Activated B cell treated with CpG ODN at 0.5 μM for 24 hours (primary cell): ENCODE measurements at places on chromosomes 6 and 20. TPM values are rescaled to one million over a fixed set of nuclear protein-coding genes. Genes with fewer than 3 reads are reported as not detected.

- DNase-seq, result no peak
Measured at GRCh38 chr20:38049800-38050199, 16.3 kb downstream of the RPRD1B start.

- no peak for DNase-seq
Measured at GRCh38 chr6:44650947-44651346, 263.4 kb downstream of the CDC5L start.

DNA sequence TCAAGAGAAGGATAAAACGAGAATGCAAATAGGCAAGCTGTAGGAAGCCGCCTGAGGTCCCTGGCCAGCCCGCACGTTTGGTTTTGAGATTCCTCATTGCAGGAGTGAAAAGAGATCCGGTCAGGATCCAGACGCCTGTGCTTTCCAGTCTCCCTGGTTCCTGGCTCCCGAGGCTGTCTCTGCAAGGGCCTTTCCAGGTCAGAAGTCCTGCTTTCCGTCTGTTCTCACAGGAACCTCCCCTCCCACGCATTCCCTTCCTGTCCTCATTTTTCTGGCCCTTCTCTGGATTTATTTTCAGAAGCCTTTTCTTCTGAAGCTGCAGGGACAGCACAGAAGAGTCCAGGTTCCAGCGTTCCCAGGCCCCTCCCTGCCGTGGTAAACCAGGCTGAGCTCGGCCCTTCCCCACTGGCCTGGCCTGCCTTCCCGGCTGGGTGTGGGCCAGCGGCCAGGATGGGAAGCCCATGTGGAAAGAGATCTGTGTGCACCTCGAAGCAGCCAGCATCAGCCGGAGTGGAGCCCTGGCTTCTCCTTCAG is 54.0 kb downstream of the TMEM242 start:
- DNase-seq, result no peak

Gene MTRF1L
- 20.7 and 21.3 TPM in 2 replicates for total RNA-seq

- no peak for DNase-seq
Measured at GRCh38 chr6:164763788-164764187, 545.6 kb downstream of the C6orf118 start.

GRCh38 chr6:116397914-116398313 is 27.2 kb downstream of the DSE start:
- no peak for DNase-seq

DNA sequence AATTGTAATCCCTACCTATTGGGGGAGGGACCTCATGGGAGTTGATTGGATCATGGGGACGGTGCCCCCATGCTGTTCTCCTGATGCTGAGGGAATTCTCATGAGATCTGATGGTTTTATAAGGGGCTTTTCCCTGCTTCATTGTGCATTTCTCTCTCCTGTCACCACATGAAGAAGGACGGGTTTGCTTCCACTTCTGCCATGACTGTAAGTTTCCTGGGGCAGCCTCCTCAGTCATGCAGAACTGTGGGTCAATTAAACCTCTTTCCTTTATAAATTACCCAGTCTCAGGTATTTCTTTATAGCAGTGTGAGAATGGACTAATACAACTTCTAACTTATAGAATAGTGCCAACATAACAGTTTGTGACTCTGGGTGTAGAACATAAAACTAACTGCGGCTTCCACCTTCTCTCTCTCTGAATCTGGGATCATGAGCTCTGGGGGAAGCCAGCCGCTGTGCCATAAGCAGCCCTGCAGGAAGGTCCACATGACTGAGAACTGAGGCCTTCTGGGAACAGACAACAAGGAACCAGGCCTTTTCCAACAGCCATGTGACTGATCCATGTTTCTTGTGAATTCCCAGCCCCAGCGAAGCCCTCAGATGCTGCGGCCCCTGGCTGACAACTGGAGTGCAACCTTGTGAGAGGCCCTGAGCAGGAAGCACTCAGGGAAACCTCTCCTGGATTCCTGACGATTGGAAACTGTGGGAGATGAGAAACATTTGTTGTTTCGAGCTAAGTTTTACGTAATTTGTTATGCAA is 3.4 kb upstream of the HLA-A start:
- DNase-seq, result no peak
